ENCODE measurements at places on chromosomes 16 and 17.

DNA sequence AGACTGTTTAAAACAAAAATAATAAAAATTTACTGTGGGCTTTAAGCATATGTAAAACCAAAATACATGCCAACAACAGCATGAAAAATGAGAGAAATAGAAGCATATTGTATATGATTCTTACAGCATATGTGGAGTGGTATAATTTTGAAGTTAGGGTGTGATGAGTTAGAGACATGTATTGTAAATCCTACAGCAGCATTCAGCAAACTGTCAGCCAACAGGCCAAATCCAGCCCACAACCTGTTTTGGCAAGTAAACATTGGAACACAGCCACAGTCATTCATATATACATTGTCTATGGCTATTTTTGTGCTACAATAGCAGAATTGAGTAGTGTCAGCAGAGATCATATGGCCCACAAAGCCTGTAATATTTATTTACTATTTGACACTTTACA lies 42.3 kb downstream of the ZNF18 start:
- DNase-seq: no peak

GRCh38 chr17:30961209-30962188 lies 9.3 kb upstream of the RNF135 start:
- peak; percentile 32 for DNase-seq

DNA sequence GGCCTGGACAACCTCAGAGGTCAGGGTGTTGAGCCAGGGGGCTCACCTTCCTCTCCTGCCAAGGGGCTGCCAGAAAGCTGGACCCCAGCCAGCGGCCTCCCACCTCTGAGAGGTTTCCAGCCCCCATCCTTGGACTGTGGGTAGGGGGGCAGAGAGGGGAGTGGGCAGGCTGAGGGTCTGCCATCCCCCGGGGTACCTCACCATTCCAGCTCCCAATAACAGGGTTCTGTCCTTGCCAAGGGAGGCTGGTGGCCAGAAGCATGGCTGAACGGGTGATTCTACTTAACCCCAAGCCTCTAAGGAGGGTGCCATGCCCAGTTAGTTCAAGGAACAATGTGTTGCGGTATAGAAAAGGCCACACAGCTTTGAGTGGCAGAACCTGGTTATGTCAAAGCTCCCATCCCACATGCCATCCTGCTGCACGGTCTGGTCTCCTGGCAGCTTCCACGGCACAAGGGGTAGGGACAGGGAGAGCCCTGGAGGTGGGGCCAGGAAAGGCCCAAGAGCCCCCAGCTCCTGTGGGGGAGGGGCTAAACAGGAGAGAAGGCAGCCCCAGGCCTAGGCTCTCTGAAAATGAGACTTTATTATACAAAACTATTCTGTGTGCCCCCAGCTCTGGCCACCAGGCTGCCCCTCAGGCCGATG lies 19.8 kb downstream of the B9D1 start:
- DNase-seq: no peak

- no peak for DNase-seq
Measured at GRCh38 chr17:57235124-57235523, 21.2 kb upstream of the MSI2 start.

GRCh38 chr16:24150282-24150681 lies 105.9 kb upstream of the CACNG3 start:
- peak; percentile 23 for DNase-seq

DNA sequence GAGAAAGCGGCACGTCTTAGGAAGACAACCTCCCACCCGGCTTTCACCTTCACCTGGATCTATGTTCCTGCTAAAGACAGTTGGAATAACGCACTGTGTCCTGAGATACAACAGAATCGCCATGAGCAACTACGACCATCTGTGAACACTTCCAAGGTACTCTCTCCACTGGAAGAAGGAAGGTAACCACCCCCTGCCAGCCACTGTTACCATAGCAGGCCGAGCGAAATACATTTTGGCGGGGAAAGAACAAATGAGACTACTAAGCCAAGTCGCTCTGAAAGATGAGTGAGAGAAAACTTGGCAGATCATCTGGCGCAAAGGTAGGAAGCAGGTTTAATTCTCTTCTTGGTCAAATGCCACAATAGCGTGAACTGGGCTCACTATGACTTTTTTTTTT lies 9.8 kb downstream of the CRK start:
- DNase-seq: no peak

DNA sequence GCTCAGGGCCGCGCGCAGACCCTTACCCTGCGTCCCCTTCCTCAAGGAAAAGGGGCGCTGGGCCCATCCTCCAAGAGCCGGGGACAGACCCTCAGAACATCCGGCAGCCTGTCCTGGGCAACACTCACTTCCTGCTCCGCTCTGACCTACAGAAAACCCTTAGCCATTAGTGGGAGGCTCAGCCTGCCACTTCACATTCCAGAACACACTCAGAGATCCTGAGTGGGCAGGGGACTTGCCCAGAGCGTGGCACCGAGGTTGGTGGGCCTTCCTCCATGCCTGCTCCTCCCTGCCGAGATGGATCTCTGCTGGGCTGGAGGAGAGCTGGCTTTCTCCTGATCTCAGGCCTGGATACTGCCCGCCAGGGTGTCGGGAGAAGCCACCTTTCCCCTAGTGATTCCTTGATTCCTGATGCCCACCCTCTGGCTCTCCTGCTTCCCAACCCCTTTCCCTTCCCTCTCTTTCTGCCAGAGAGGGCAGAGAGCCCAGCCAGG lies 1.5 kb downstream of the SCARF1 start:
- no peak for DNase-seq

Data from NCI-H460 (cell line).